Left ventricle myocardium superior (tissue), 1 donor: ENCODE measurements at places on chromosomes 2 and 18. TPM values are rescaled to one million over a fixed set of nuclear protein-coding genes. Genes with fewer than 3 reads are reported as not detected.

DNA sequence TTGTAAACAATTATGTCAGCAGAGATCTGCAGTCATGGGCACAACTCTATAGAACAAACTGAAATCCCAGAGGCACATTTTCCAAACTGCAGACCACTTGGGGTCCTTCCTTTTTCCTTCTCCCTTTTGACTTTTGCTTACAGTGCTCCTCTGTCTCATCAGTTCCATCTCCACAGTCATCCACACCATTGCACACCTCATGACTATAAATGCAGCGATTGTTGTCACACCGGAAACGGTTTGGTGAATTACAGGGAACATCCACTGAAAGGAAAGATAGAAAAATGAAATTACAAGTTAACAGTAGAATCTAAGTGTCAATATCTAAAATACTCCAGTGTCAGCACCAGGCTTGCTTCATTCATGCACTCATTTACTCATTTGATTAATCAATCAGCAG, 96.4 kb downstream of the DHRS9 start:
- no peak for DNase-seq

Gene PDE11A
- 4.4 TPM for total RNA-seq

DNA sequence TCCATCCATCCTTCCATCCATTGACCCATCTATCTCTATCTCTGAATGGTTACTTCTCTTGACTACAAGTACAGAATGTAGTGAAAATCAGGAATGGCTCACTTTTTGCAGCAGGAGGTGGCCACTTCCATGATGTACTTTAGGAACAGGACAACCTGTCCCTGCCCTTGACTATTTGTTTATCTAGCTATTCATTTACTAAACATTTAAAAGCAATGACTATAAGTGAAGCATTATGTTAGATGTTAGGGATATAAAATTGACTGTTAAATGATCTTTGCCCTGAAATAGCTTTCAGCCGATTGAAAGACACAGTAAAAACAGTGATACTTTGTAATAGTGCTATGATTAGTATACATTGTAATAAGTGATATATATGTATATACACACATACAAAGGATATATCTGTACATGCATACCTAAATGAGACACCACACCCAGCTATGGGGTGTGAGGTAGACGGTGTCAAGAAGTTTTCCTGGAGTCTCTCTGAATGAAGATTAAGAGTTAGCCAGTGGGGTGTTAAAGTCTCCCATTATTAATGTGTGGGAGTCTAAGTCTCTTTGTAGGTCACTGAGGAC, 68.5 kb downstream of the C18orf54 start:
- DNase-seq, result no peak

DNA sequence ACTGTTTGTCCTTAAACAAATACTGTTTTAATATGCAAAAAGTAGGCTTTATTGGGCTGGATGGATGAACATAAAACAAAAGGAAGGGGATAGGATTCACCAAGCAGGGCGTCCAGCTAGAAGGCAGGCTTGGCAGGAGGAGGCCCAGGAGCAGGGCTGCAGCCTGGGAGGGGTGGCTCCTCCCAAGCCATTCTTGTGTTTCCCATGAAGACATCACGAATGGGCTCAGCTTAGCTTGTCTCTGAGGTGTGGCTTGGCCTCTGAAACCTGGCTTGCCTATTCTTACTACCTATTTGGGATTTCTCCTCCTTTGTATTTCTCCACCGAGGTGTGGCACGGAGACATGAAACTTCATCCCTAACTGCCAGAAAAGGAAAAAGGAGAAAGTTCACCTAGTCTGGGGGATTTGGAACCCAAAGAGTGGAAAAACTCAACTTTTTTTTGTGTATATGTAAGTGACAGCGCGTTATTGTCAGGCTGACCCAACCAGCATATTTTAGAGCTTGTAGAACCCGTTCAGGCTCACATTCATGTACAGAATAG, 481.9 kb upstream of the SPRED2 start:
- no peak for DNase-seq

- DNase-seq, result no peak
Measured at GRCh38 chr2:170974304-170974993, 45.4 kb downstream of the GORASP2 start.

Gene PLEKHM3
- 13.3 TPM for total RNA-seq

DNA sequence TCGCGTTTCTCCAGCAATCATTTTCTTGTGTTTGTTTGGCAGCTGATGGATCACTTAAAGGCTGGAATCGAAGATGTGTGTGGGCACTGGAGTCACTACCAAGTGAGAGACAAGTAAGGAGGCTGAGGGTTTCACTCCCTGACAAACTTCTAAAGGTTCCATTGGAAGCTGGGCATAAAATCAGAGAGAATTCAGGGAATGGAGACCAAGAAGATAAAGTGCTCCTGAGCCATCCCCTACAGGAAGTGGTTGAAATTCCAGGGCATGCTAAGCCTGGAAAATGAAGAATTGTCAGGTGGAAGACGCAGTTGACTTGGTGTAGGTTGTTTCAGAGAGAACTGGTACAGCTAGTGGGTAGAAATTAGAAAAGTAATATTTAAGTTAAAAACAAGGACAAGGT, 39.1 kb downstream of the SLC9A4 start:
- no peak for DNase-seq

GRCh38 chr2:97664636-97664970, 759 bp upstream of the ACTR1B start:
- no peak for DNase-seq

DNA sequence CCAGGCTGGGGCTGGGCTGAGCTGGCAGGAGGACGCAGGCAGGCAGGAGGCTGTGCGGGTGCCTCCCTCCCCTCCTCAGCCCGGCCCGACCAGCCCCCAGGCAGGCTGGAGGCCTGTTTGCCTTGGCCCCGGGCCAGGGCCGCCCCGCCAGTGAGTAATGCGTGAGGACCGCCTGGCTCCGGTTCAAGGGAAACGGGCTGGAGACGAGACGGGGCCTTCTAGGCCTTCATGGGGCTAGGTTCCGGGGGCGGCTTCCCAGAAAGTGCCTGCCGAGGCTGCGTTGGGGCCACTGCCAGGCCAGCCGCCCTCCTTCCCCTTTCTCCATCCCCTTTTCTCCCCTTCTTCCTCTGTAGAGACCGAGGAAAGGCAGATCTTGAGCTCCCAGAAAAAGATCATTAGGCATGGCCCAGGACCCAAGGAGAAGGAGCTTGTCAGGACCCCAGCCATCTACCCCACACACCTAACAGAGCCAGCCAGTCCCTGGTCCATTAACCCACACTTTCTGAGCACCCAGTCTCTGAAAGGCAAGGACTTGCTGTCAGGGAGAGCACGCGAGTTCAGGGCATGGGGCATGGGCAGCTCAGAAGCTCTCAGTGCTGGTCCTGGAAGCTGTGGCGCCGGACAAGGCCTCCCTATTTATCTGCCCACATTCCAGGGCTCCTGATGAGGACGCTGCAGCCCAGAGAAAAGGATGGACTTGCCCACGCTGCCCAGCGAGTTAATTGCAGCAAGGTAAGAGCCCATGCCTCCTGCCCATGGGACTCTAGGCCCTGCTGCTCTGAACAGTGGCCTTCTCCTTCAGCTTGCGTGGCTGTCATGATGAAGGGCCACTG, 48.5 kb downstream of the SMAD7 start:
- DNase-seq, result peak; percentile 91

DNA sequence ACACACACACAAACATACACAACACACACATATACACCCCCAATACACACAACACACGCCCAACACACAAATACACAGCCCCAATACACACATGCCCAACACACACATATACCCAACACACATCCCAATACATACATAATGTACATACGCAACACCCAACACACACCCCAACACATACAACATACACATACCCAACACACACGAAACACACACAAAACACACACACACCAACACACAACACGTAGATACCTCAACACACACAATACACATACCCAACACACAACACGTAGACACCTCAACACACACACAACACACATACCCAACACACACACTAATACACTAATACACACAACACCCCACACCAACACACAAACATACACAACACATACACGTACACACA, 8.9 kb upstream of the STK25 start:
- DNase-seq, result no peak

DNA sequence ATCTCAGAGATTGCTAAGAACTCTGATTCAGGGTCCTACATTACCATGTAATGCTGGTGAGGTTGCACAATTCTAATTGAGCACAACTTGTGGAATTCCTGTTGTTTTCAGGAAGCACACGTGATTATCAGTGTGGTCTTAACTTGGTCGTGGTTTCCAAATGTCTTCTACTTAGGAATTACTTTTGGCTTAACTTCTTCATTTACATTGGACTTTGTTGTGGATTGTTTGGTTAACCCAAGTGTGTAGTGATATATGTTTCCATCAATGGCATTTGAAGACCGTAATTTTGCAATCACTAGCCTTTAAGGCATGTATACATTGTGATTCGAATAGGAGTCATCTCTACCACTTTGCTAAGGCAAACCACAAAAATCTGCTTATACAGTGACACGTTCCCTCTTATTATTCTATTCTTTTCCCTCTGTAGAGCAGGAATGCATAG, 373.3 kb downstream of the IRS1 start:
- no peak for DNase-seq

Gene SPP2
- not detected for total RNA-seq

Gene ZNF804A
- total RNA-seq, result 0.07 TPM

Gene CRYBA2
- total RNA-seq, result not detected

Gene ALPP
- not detected for total RNA-seq

Gene PJVK
- 1.1 TPM for total RNA-seq

Gene SOS1
- total RNA-seq, result 26.0 TPM

- no peak for DNase-seq
Measured at GRCh38 chr2:23524261-23524706, 139.3 kb downstream of the KLHL29 start.

GRCh38 chr2:188571543-188572303, 280.0 kb downstream of the GULP1 start:
- no peak for DNase-seq

DNA sequence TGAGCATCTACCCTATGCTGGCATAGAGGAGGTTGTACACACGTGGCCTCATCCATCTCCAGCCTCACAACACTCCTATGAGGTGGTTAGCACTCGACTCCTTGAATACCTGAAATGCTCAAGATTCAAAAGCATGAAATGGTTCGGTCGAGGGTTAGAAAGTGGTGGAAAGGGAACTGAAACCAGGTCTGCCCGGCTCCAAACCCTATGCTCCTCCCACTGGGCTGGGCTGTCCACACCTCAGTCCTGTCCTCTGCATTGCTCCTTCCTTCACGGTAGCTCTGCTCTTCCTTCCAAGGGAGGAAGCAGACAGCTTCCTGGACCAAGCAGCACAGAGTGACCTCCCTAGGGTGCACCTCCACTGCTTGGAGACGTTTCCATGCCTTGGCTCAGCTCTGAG, 565.2 kb upstream of the ID2 start:
- DNase-seq, result no peak

DNA sequence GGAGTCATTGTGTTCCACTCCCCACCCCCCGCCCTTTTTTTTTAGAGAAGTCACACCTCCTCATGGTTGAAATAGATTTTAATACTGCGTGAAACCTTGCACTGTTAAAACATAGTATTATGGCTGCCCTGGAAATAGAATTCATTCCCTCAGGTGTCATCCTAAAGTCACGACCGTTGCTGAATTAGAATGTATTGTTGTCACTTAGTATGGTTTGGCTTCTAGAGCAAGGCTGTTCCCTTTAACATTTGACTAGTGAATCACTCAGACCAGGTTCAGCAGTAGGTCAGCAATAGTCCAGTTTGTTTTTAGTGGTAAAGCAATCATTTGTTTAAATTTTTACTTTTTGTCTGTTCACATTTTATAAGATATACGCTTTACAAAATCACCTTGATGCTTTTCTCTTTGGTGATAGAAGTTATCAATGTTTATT, 1.2 kb downstream of the BABAM2 start:
- no peak for DNase-seq

Gene DSG4
- total RNA-seq, result not detected

Gene PCARE
- total RNA-seq, result 0.84 TPM

GRCh38 chr2:199784512-199784911, 66.5 kb downstream of the FTCDNL1 start:
- DNase-seq, result no peak

DNA sequence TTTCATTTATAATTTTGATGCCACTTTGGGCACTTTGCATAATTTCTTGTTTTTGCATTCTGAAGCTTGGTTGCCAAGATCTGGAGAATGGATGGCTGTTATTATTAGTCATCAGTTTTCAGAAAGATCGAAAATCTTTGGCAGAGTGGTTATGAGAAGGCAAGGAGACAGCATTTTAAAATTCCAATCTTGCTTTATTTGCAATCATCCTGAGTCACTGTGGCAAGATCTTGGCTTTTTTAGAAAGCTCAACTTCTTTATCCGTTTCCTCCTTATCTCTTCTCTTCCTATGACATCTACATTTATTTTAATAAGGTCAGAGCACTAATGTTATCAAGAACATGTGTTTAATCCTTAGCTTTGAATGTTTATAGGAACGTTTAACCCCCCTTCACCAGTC, 31.1 kb upstream of the EIF2AK3 start:
- DNase-seq, result no peak

Gene ARMC9
- total RNA-seq, result 2.3 TPM

DNA sequence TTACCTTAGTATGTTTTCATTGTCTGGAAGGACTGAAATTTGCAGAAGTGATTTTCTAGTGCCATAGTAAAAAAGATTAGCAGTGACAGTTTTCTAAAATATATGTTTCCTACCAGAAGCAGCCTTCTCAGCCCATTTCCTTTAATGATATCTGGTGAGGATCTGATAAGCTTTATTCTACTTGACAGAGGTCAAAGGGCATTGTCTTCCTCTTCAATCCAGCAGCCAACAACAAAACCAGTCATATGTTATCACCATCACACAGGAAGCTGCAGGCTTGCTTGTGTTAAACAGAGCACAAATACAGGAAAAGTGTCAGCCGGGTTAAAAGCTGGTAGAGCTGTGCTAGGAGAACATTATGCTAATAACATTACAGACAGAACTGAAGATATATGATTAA, 35.6 kb upstream of the ZSWIM2 start:
- no peak for DNase-seq

Gene TTC31
- 9.4 TPM for total RNA-seq

Gene OTOS
- total RNA-seq, result not detected

DNA sequence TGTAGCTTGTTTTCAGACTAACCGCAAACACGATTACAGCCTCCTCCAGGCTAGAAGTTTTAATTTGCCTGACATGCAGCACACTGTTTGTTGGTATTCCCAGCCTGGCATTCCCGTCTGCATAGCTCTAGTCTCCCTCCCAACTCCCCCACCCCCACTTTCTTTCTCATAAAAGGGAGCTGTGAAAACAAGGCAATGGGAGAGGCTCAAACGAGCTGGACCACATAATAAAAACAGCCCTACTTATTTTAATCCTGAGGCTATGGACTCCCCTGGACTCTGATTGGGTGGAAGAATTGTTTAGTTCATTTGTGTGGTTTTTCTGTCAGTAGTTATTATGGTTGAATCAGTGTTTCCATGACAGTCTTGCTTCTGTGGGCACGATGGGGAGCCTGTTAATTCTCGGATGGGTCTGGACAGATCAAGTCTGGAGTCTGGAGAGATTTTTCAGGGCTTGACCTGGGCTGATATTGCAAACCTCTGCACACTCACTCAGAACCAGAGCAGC, 1.2 kb downstream of the STON1 start:
- no peak for DNase-seq

GRCh38 chr2:196238836-196239380, 67.5 kb upstream of the STK17B start:
- DNase-seq, result no peak

- no peak for DNase-seq
Measured at GRCh38 chr2:174971868-174972781, 33.1 kb downstream of the CHN1 start.

Gene ZNF397
- total RNA-seq, result 15.9 TPM

- DNase-seq, result no peak
Measured at GRCh38 chr2:41709702-41710599, 337.9 kb upstream of the PKDCC start.
